Activated CD4-positive, alpha-beta T cell treated with anti-CD3 and anti-CD28 coated beads for 1 hour (primary cell): ENCODE measurements at places on chromosomes 6 and 20.

GRCh38 chr20:61644378-61645076, 392.5 kb downstream of the CDH4 start:
- no peak for DNase-seq

GRCh38 chr6:47014401-47014800, 27.7 kb downstream of the ADGRF1 start:
- no peak for DNase-seq

DNA sequence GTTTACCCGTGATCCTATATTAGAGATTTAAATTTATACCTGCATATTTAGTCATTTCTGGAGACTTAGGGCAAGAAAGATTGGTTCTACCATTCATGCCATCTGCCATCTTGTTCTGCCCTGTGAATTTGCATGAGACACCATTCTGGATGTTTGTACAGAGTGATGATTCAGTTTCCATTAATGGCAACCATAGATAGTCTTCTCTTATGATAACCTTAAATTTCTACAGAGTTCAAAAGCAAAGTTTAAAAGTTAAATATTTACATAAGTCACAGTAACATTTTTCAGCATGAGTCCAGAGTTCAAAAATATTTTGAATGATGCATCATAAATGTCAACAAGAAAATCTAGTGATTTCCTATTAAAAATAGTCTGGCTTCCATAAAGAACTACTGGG, 23.2 kb downstream of the PLCB1 start:
- DNase-seq: no peak

DNA sequence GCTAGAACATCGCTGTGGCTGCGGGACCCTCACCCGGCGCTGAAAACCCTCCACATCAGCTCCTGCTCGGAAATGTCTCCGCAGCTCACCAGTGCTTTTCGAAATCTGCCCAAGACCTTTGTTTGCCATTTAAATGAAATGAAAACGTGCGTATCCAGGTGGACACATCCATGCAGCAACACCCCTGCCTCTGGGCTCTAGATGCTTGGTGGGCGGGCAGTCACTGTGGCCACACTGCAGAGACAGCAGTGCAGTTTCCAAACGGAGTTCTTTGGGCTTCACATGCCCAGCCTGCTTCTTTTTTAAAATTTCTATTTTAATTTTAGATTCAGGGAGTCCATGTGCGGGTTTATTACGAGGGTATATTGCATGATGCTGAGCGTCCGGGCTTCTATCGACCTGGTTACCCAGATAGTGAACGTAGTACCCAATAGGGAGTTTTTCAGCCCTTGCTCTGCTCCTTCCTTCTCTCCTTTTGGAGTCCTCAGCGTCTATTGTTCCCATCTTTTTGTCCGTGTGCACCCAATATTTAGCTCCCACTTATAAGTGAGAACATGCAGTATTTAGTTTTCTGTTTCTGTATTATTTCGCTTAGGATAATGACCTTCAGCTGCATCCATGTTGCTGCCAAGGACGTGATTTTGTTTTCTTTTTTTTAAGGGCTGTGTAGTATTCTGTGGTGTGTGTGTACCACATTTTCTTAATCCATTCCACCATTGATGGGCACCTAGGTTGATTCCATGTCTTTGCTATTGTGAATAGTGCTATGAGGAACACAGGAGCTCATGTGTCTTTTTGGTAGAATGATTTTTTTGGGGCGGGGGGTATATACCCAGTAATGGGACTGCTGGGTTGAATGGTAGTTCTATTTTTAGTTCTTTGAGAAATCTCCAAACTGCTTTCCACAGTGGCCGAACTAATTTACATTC, 4.8 kb upstream of the TUBB2B start:
- DNase-seq: no peak

GRCh38 chr6:6091608-6092002, 84.9 kb upstream of the NRN1 start:
- no peak for DNase-seq

- DNase-seq: no peak
These were observed 19.1 kb upstream of the ABCC10 start for GRCh38 chr6:43408259-43408658.

- DNase-seq: no peak
These were observed 86.4 kb downstream of the SHLD1 start for GRCh38 chr20:5836569-5836968.

- DNase-seq: no peak
These were observed 15.8 kb downstream of the RNF8 start for GRCh38 chr6:37369321-37370201.

GRCh38 chr6:95545226-95545625, 32.1 kb upstream of the MANEA start:
- no peak for DNase-seq

DNA sequence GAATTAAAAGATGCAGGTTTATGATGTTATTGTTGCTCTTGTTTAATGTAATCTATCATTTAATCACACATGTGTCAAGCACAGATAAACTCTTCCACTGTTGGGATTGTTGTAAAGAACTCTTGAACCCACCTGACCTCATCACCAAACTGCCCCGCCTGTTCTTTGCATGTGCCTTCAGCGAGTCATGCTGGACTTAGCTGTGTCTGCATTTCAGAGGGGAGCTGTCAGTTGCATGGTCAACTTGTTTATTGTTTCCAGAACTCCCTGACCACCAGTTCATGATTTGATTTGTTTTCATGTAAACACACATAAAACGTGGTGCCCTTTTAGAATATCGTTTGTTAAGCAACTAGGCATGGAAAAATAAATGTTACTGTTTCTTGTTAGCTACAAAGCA, 93.6 kb downstream of the KHDC1L start:
- no peak for DNase-seq

DNA sequence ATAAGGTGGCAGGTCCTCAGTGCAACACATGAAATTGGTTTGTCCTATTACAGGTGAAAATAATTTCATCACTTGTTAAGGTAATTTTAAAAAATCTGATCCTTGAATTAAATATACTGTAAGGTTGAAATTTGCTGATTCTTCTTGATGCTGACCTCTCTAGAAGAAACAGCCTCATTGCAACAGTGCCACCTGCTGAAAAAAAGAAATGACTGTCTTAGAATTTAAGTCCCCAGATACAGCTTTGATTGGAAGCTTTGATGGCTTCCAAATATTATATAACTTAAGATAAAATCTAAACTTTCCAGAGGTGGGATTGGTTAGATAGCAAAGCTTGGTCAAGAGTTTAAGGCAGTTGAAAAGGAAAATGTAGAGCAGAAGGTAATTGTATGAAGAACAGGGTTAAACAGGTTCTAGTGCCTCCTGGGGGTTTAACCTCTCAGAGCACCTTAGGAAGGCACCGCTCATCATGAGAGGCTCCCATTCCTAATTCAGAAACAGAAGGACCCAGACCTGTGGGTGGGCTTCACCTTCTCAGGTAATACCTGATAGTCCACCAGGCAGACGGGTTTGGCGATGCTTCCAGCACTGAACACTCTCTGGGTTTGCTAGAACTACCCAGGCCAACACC, 401.0 kb downstream of the PAX1 start:
- DNase-seq: no peak

- DNase-seq: no peak
These were observed 21.1 kb downstream of the GLO1 start for GRCh38 chr6:38681850-38682249.

- no peak for DNase-seq
These were observed 60.2 kb downstream of the CEBPB start for GRCh38 chr20:50250679-50251382.

DNA sequence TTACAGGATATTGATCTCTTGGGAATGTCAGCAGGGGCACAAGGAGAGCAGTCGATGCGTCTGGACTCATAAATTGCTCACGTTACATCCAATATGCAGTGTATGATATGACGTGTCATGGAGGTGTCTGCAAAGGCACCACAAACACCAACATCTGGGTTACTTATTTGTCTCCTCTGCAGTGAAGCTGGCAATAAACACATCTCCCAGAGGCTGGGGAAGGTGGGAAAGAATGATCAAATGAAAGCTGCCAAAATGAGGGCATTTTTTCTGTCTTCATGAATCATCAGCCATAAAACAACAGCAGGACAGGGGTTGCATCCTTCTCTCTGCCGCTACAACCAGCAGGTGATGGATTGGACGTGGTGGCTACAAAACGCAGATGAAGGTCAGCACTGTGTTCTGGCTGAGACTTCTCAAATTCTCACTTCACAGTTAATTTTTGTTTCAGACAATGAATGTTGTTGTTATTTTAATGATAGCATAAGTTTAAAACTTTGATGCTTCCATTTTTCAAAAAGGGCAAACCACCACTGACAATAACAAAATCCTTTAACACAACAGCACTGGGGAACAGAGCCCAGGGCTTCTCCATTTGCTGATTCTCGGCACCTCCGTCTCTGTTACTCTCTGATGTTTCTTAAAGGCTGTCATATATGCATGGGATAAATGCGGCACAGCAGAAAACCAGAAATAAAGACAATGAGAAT, 47.5 kb downstream of the ERMARD start:
- DNase-seq: no peak

GRCh38 chr20:36684747-36685146, 38.8 kb upstream of the SLA2 start:
- no peak for DNase-seq

GRCh38 chr6:13523826-13524622, 36.6 kb upstream of the GFOD1 start:
- DNase-seq: no peak

DNA sequence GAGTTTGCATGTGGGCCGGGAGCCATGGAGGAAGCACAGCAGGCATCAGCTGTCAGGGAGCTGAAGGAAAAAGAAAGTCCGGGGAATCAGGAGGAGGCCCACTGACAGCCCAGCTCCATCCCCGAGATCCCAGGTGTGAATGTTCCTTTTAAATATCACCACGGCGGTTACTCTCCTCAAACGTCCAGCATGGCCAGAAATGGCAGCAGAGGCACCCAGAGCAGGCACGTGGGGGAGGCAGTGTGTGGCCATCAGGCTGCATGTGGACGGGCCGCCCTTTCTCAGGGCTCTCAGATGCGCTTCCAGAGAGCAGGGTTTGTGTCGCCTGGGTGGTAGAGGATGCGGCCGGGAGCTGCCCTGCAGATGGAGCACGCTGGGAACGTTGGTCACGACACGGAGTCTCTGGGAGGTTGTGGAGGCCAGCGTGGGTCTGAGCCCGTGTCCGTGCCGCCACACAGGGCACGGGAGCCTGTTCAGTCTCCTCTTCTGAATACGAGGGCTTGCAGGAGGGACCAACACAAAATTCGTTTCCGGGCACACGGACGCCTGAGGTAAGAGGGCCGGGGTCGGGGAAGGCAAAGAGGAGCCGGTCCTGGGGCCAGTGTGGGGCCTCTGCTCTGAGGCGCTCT, 45.3 kb upstream of the DACT2 start:
- no peak for DNase-seq

DNA sequence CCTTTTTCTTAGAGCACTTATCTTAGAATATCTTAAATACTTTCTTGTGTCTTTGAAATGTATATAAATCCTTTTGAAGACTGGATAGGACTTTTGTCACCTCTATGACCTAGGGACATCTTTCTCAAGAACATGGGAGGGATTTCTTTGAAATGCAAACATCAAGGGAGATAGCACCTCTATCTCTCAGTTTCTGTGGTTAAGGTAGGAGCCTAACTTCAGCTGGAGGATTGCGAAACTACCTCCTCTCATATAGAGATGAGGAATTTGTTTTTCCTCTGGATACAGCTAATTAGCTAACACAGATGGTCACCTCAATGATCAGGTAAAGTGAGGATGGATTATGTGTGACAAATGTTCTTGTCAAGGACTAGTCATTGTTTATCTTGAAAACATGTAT, 631.3 kb upstream of the IMPG1 start:
- no peak for DNase-seq

DNA sequence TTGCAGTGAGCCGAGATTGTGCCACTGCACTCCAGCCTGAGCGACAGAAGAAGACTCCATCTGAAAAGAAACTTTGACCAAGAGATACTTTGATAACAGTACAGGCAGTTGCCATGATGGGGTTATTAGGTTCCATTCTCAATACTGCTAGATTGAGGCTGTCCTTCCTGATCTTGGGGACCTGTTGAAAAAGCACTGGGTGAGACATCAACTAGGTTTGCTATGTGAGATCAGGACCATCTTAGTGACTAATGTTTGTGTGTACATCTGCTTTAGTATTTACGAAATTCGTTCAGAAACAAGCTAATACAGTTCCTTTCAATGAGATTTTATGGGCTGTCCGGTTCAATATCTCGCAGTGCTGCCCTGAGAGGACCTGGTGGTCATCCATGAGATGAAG, 2.6 kb downstream of the DSE start:
- no peak for DNase-seq

- no peak for DNase-seq
These were observed 21.6 kb upstream of the MTRF1L start for GRCh38 chr6:153023977-153024708.

- DNase-seq: no peak
These were observed 24.4 kb downstream of the DNAH8 start for GRCh38 chr6:38739532-38739931.

DNA sequence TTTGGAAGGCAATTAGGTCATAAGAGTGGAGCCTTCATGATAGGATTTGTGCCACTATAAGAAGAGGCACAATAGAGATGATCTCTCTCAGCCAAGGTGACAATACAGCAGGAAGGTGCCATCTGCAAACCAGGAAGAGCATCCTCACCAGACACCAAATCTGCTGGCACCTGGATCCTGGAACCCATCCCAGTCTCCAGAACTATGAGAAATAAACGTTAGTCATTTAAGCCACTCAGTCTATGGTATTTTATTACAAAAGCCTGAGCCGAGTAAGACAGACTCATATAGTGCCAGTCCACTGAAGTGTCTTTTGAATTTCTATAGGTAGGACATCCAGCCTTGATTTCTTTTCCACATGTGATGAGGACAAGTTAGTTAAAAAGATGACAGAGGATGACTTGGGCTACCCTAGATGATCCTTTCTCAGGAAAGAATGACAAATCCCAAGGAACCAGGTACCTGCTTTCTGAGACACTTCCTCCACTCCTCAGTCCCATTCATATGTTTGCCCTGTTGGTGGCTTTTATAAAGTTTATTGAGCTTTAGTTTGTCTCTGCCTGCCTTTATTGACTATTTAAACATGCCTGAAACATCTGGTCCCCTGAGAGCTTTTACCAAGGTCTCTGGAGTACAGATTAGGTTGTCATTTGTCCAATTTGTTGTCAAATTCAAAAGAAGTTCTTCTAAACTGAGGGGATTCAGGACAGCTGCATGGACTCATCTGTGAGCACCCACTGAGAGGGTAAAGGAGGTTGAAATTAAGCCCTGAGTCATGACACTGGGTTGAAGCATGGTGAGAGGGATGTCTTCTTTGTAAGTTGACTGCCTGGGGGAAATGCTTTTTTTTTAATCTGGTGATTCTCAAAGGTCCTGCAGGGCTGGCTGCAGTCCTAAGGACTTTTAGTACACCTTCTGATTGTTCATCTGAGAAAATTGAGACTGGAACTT, 165.0 kb upstream of the PLCB4 start:
- no peak for DNase-seq

DNA sequence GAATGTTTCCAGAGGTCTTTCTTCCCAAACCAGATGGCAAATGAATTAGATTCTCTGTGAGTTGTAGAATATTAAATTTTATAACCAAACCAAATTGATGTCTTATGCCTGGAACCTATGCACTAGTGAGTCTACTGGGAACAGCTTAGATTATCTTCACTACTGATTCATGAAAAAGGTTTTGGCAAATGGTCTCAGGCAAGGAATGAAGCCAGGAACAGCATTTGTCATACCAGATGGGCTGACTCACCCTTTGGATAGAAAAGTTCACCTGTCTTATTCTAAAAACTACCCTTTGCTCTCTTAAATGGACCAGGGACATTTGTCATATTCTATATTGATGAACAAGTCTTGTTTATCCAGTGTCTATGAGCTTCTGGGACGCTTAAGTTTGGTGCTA, 135.4 kb upstream of the ECI2 start:
- DNase-seq: no peak

- no peak for DNase-seq
These were observed 49.5 kb upstream of the CCN6 start for GRCh38 chr6:112004201-112005012.
